ENCODE measurements at places on chromosomes 6 and 20.

GRCh38 chr20:32612351-32613191, 27.4 kb upstream of the NOL4L start:
- DNase-seq = no peak

- no peak for DNase-seq
These were observed 2.9 kb downstream of the FOXP4 start for GRCh38 chr6:41548841-41549642.

DNA sequence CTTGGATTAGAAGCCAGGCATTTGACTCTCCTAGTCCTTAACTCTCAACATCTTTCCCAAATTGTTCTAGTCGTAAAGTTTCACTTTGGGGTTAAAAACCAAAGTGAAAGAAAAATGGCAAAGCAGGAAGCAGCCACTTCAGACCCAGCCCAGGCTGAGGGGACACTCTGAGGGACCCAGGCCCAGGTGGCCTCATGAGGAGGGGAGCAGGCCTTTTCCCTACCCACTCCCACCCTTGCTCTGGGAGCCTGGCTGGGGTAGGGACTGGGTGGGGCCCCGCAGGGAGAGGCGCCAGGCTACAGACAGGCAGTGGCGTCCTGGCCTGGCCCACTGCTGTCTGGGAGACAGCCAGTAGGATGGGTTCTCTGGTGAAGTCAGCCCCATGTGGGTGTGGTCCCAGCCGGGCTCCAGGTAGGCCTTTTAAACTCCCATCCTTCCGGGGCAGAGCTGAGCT, 68.7 kb upstream of the MYL9 start:
- DNase-seq = peak; percentile 47

DNA sequence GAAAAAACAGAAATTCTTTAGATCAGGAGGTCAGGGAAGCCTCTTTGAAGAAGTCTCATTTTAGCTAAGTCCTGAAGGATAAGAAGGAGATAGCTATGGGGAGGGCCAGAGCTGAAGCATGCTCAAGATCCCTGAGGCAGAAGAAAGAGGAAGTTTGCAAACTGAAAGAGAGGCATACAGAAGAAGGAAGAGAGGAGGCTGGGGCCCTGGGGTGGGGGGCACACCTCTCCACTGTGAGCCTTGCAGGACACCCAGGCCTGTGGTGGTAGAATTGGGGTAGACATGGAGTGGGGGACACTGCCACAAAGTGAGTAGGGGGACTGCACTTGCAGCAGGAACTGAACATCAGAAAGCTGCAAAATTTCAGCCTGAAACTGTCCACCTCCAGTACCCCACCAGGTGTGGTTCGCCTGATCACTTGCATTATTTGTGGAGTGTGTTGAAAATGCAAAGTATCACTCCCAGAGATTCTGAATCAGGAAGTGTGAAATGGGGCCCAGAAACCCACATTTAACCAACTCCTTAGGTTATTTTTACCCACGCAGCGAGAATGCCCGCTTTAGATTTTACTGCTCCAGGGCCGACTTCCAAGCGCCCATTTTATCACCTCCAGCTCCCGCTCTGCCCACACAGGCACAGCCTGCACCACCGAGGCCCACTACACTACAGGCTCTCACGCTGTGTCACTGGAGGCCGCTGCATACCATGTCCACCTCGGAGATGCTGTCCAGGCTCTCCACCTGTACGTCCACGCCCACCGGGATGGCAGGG, 44.0 kb downstream of the GABRR2 start:
- DNase-seq = no peak

- DNase-seq = peak; percentile 16
These were observed 2.9 kb upstream of the TFB1M start for GRCh38 chr6:155317186-155317585.

GRCh38 chr6:1705183-1705582, 95.5 kb downstream of the FOXC1 start:
- no peak for DNase-seq

- DNase-seq = no peak
These were observed 43.8 kb downstream of the RALGAPA2 start for GRCh38 chr20:20668639-20669038.

DNA sequence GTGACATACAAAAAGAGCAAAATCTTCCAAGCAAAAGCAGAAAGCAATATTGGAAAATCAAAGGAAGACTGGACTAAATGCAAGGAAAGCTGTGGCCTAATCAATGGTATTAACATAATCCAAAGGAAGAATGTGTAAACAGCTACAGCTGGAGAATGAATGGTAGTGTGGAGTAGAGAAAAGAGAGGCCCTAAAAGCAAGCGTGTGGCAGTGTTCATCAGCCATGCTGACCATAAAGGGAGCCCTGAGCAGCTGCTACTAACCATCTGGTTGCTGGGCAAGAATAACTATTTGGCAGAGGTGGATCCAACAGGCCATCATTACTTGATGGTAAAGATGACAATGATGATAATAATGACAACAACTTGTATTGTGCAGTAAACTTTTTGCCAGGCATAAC, 148.5 kb upstream of the BEND6 start:
- no peak for DNase-seq

DNA sequence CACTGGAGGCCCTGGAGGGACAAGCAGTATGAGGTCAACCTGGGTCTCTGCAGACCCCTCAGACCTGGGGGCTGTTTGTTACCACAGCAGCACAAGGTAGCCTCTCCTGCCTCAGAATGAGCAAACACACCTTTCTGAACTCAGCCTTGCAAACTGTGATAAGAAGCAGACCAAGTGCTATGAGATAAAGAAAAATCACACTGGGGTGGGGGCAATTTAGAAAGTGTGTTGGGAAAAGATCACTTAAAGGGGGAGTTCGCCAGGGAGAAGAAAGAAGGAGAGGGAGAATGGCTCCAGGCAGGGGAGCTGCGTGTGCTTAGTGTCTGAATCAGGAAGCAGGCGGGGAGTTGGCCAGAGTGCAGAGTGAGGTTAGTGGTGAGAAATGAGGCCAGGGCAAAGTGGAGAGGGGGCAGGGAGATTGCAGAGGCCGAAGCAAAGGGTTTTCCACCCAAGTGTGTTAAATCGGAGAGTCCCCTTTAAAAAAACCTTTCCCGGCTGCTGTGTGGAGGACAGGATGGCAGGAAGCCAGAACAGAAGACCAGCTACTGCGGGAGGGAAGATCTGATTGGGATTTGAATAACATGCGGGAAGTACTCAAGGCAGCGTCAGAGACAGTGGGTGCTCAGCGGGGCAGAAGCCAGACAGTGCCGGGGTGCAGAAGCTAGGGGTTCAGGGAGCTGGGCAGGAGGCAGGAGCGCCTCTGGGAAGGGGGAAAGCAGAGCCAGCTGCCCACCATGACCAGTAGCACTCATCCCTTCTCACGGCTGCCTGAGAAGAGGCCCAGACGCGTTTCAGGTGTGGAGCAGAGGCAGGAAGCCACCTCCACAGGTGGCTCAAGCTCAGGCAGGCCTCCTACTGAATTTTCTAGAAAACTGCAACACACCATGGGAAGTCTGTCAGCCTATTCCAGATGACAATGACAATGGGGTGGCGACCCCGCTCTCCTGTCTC, 9.0 kb downstream of the ADA start:
- DNase-seq = peak; percentile 96

GRCh38 chr20:47725248-47725973, 59.9 kb downstream of the SULF2 start:
- DNase-seq = peak; percentile 83

GRCh38 chr6:26520237-26520849, 17.8 kb upstream of the HMGN4 start:
- DNase-seq = no peak

DNA sequence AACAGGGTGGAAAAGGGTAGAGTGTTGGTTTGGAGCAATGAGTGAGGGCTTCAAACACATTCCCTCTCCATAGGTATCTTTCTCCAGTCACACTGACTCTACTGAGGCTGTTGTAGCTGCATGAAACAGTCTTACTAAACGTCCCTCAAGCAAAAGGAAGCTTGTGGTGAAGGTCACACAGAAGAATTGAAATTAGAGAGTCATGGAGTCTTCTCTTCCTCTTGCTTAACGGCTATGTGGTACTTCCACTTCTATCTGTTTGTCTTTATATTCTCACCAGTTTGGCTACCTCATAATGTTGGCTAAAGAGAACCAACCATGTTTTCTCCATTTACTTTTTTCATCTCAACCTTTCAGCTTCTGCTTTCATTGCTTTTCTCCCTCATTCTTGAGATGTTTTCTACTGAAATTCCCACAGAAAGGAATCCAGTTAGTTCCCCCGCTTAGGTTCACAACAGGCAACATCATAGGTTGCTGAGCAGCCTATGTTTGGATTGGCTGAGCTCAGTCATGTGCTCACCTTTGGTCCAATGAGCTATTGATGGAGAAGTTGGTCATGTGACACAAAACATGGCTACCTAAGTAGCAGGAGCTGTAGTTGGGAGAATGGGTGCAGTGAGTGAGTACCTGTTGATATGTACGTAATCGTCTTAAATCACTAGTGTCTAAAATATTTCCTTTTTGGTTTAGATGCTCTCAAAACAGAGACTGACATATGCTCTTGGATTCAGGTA, 99.8 kb downstream of the SNAP25 start:
- DNase-seq = no peak

DNA sequence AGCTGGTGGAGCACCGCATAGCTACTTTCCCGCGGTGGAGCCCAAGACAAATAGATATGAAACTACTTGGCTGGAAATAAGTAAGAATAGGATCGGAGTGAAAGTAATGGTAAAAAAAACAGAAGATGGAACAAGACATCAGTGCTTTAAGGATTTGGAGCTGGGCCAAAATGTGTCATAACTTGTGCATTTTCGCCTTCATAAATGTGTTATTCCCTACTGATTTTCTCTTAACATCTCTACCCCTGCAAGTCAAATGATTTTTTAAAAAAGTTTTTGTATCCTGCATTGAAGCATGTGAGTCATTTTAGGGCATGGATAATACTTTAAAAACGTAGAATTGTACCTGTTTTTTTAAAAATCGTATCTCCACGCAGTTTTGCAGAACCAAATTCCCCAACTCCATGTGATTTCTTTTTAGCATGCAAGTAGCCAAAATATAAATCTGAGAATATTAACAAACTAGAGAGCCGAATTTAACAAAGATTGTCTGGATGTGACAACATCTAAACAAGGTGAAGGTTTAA, 882 bp upstream of the FAM184A start:
- DNase-seq = peak; percentile 52

Measured in EH (cell line).